Natural killer cell (primary cell): ENCODE measurements at places on chromosomes 16 and 17. TPM values are rescaled to one million over a fixed set of nuclear protein-coding genes. Genes with fewer than 3 reads are reported as not detected.

TTYH2 gene
- total RNA-seq = 4.8 TPM

CACNG1 gene
- total RNA-seq = not detected

EPN2 gene
- 2.0 TPM for total RNA-seq

HSPB9 gene
- not detected for total RNA-seq

KREMEN2 gene
- total RNA-seq = not detected

TLCD2 gene
- 0.28 TPM for total RNA-seq

PRR11 gene
- total RNA-seq = 2.0 TPM

MTSS2 gene
- 8.8 TPM for total RNA-seq

PRSS21 gene
- total RNA-seq = 6.6 TPM

KRT12 gene
- total RNA-seq = not detected

AMZ2 gene
- 87.0 TPM for total RNA-seq

CA4 gene
- total RNA-seq = not detected

KRT222 gene
- not detected for total RNA-seq

WRAP53 gene
- 9.9 TPM for total RNA-seq

TMEM88 gene
- total RNA-seq = 27.6 TPM

IL21R gene
- 24.3 TPM for total RNA-seq

ARL5C gene
- 0.33 TPM for total RNA-seq

ADAD2 gene
- not detected for total RNA-seq

TMEM238L gene
- total RNA-seq = not detected

SCNN1G gene
- not detected for total RNA-seq

SLC16A6 gene
- 20.9 TPM for total RNA-seq
